ENCODE measurements at places on chromosomes 13 and 19.
A peak's percentile ranks its signal among the peaks of the same experiment; 100 is the strongest.

- DNase-seq = no peak
Measured at GRCh38 chr13:109436841-109437240, 349.5 kb downstream of the IRS2 start.

- no peak for DNase-seq
Measured at GRCh38 chr13:111005808-111006505, 91.1 kb upstream of the ANKRD10 start.

DNA sequence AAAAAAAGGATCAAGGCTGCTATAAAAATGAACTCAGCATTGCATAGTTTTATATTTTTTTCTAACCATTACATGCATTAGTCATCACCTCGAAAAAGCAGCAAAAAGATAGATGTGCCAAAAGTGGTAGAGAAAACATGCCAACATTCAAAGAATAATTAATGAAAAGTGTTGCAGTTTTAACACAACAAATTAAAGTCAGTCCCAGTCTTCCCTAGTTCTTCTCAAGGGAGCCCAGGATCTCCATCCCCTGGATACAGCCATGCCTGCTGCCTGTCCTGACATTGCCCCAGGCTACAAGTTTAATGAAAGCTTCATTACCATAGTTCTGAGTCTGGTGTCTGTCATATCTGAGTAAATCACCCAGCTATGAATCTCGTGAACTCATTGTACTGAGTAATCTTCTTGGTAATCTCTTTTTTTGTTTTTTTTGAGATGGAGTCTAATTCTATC, 116.6 kb upstream of the KLF12 start:
- peak; percentile 80 for DNase-seq

- no peak for DNase-seq
Measured at GRCh38 chr13:97948041-97948440, 5.4 kb upstream of the IPO5 start.

DNA sequence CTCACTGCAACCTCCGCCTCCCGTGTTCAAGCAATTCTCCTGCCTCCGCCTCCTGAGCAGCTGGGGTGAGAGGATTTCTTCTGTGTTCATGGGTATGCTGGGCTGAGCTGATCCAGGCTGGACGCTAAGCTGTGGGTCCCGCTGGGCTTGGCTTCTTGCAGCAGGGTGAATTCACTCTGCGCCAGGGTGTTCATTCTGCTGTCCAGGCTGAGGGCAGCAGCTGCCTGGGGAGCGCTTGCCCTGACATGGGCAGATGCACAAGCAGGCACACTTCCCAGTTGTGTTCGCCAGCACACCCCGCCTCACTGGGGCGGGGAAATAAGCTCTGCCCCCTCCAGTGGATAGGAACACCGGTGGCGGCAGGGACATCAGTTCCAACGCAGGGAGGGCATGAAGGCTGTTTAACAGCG, 7.3 kb upstream of the INAFM1 start:
- DNase-seq = no peak

- DNase-seq = no peak
Measured at GRCh38 chr13:48602296-48603016, 51.3 kb upstream of the CYSLTR2 start.

DNA sequence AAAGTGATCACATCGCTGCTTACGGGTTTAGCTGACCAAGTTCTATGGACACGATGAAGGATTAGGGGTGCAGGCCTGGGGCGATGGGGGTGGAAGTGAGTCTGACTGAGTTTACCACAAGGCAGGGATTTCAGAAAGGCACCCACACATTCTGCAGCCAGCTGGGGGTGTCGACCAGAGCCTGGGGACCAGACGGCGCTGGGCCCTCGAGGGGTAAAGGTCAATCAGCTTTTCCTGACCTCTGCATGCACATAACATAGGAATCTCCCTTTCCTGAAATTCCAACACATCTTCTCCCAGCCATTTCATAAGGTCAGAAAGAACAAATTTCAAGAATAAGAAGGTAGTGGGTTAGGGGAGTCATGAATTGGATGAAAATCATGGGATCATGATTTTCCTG, 92.0 kb downstream of the ZNF536 start:
- DNase-seq = no peak

- DNase-seq = no peak
Measured at GRCh38 chr13:113618455-113618854, 33.9 kb downstream of the TFDP1 start.

DNA sequence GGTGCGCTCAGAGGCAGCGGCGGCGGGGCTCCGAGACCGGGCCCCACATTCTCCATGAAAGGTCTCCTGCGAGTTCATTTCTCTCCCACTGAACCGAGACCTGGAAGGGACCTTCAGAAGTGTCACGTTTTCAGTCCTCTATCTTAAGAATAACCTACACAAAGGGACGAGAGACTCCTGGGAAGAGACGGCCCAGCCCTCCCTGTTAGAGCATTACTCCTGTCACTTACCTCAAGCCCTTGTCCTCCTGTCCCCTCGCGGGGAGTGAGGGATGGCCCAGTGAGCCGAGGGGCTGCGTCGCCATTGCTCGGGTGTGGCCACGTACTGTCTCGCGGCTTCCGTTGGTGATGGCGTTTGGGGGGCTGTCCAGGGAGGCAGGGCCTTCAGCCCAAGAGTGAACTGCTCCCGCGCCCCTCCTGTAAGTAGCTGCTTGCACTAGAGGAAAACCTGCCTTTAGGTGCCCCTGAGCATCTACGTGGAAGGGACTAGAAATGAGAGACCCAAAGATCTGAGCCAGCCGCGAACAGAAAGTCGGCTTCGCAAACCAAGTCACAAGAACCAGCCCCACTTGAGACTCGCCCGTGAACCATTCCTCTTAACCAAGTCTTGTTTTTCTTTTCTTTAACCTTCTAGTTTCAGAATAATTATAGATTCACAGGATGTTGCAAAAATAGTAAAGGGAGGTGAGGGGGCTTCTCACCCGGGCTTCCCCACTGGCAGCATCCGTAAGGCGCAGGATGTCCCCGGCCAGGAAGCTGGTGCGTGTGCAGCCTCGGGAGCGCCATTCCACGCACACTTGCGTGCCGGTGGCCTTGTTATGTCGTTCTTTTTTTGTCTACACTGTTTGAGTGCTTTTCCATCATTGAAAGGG, 21.1 kb upstream of the NDUFS7 start:
- DNase-seq = no peak
